ENCODE measurements at places on chromosomes 1 and 21.

- H3K4me3 ChIP-seq, result no peak overlapping the region
- no peak for DNase-seq
- no peak overlapping the region for H3K27ac ChIP-seq
- peaks cover 3% of the 10 kb centered on the region for H3K4me1 ChIP-seq
Observed at GRCh38 chr1:241635556-241636152, 4.5 kb downstream of the CHML start.

GRCh38 chr1:224872832-224873433 is 56.5 kb upstream of the DNAH14 start:
- H3K36me3 ChIP-seq, result no peaks in the 10 kb centered on the region
- H3K4me3 ChIP-seq, result no peak overlapping the region
- H3K27me3 ChIP-seq, result peaks cover 3% of the 10 kb centered on the region
- DNase-seq, result no peak

DNA sequence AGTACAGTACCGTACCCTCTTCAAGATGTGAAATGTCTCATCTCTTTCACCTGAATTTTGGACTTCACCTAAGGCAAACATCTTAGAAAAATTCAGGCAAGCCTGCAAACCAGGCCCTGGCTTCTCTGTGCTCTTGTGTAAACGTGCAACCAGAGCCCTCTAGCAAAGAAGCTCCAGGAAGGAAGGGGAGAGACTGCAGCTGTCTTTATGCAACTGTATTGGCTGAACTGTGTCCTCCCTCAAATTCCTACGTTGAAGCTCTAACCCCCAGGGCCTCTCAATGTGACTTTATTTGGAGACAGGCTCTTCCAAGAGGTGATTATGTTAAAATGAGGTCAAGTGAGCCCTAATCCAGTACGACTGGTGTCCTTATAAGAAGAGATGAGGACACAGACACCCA is 60.3 kb downstream of the SLC45A1 start:
- no peak overlapping the region for H3K4me3 ChIP-seq
- H3K27me3 ChIP-seq, result no peaks in the 10 kb centered on the region
- DNase-seq, result no peak

DNA sequence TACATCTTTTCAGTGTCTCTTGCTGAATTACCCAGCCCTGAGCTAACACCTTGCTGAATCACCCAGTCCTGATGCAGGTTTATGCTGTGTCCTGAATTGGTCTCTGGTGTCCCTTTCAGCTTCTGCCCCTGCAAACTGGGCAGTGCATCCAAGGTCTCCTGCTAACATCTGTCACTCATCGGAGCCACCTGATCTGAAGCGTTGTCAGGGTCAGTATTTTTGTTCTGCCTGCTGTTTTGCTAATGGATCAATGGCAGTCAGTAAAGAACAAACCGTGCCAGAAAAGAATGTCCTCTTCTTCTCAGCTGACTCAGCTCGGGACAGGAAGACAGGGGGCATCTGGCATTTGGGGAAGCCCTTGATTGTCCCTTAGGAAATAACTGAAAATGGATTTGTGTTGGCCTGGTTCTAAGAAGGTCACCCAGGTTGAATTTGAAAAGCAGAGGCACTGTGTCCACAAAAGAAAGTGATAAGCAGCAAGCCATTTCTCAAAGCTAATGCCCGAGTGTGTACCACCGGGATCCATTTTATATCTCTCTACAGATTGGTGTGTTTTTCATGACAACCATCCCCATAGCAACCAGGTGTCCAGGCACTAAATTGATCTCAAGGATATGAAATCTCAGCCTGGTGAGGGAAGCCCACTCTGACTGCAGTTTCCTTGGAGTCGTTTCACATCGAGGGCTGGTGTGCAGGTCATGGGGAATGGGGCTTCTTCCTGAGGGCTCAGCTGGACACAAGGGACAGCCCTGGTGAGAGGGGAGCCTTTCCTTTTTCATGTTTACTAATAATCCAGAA is 109.7 kb upstream of the IRF2BP2 start:
- no peak overlapping the region for H3K27ac ChIP-seq
- H3K4me3 ChIP-seq, result no peak overlapping the region
- no peaks in the 10 kb centered on the region for H3K27me3 ChIP-seq
- peaks cover 18% of the 10 kb centered on the region for H3K4me1 ChIP-seq
- no peak for DNase-seq

GRCh38 chr1:106846656-106847055 is 209.8 kb upstream of the PRMT6 start:
- DNase-seq, result no peak
- H3K27ac ChIP-seq, result no peak overlapping the region
- no peaks in the 10 kb centered on the region for H3K36me3 ChIP-seq
- no peaks in the 10 kb centered on the region for H3K27me3 ChIP-seq
- H3K4me1 ChIP-seq, result no peaks in the 10 kb centered on the region

DNA sequence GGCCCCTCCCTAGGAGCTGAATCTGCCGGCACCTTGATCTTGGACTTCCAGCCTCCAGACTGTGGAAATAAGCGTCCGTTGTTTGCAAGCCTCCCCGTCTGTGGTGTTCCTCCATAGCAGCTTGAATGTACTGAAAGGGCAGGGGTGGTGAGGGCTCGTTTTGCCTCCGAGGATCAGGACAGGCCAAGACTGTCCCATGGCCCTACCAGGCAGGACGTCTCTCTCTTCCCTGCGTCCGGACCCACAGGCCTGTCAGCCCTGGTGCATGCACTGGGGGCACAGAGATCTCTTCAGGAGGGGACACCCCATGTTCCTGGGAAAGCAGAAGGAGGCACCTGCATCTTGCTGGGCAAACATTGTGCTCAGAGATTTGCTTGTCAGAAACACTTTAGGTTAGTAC is 156.3 kb upstream of the C1orf174 start:
- H3K36me3 ChIP-seq, result no peaks in the 10 kb centered on the region
- H3K27me3 ChIP-seq, result no peaks in the 10 kb centered on the region
- DNase-seq, result no peak
- H3K4me3 ChIP-seq, result no peak overlapping the region
- H3K27ac ChIP-seq, result no peak overlapping the region

Data from effector memory CD4-positive, alpha-beta T cell (primary cell).